ENCODE measurements at places on chromosomes 7 and 10. TPM values are rescaled to one million over a fixed set of nuclear protein-coding genes. Genes with fewer than 3 reads are reported as not detected.

Gene EGFR
- 31.7 TPM for total RNA-seq

Gene CFAP46
- total RNA-seq: 0.95 TPM

Gene DLX5
- not detected for total RNA-seq

Gene SORBS1
- total RNA-seq: 0.16 TPM

Gene OR2A7
- 0.09 TPM for total RNA-seq

Gene EIF3B
- total RNA-seq: 123 TPM

Gene CALHM1
- not detected for total RNA-seq

Gene MMRN2
- total RNA-seq: 1.5 TPM

Gene LMOD2
- total RNA-seq: not detected

Gene SYT15B
- total RNA-seq: not detected

Gene ZNF503
- total RNA-seq: 16.4 TPM

Gene GIMAP5
- total RNA-seq: not detected

Gene BTBD16
- total RNA-seq: not detected

Gene TRIM50
- not detected for total RNA-seq

Gene UBE3C
- 59.7 TPM for total RNA-seq

Gene CDK14
- total RNA-seq: 24.3 TPM

Gene CHCHD2
- 400 TPM for total RNA-seq

Gene SPDYE1
- under 0.01 TPM for total RNA-seq

Gene SLC16A9
- total RNA-seq: 0.26 TPM

Gene NPFFR1
- under 0.01 TPM for total RNA-seq

Gene AQP1
- 1.4 TPM for total RNA-seq

Gene FGFR2
- under 0.01 TPM for total RNA-seq

Measured in bronchial smooth muscle cell (primary cell).